Hematopoietic multipotent progenitor cell treated with erythropoietin and hydrocortisone succinate and interleukin-3 and kit ligand, for 6 days (in vitro differentiated cells): ENCODE measurements at places on chromosomes 5 and 9.

DNA sequence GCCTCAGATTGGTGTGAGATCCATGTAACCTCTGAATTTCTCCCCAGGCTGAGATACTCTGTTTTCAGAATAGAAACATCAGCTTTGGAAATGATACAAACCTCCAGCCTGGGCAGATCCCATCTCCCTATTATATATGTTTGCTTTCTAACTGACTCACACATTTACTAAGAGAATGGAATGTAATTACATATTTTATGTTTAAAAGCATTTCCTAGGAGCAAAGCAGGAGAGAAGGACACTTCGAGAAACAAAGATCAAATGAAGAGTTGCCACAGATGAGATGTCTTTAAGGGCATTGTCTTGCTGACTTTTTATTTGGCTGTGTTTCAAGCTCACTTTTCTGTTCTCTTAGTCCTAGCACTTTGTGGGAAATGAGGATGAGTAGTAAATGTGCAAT lies 96.3 kb downstream of the CDH18 start:
- DNase-seq = no peak

- DNase-seq = no peak
Observed at GRCh38 chr5:28543473-28544098, 1505.2 kb upstream of the CDH9 start.

- no peak for DNase-seq
Observed at GRCh38 chr9:71704796-71705195, 63.5 kb downstream of the CEMIP2 start.

- DNase-seq = no peak
Observed at GRCh38 chr9:110668570-110669167, at the start of gene MUSK. TSS of gene MUSK (plus strand) at chr9:110668791. CDS start at chr9:110668905, 114 bp downstream.

- peak; percentile 2 for DNase-seq
Observed at GRCh38 chr5:152593388-152593787, 188.3 kb upstream of the NMUR2 start.

- DNase-seq = no peak
Observed at GRCh38 chr5:39178861-39179260, 40.5 kb downstream of the FYB1 start.

- DNase-seq = no peak
Observed at GRCh38 chr9:104177676-104178075, 83.6 kb downstream of the SMC2 start.

DNA sequence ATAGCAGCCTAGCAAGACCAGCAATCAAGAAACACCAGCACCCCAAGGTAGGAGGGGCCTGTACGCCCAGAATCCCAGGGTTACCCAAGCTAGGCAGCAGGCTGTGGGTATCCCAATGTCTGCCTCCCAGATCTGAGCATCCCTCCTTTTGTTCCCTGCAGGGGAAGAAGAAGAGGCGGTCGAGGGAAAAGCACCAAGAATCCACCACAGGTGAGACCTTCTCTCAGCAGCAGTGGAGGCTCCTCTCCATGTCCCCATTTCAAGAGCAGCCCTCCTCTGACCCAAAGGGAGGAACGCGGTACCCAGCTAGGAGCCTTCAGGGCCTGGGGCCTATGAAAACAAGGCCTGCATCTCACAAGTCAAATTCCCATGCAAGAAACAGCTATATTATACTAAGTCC lies 28.9 kb downstream of the TCF7 start:
- DNase-seq = no peak

GRCh38 chr5:165286692-165287091 lies 1781.3 kb downstream of the MAT2B start:
- no peak for DNase-seq

GRCh38 chr5:92758552-92758951 lies 822.5 kb downstream of the NR2F1-AS1 start:
- DNase-seq = no peak

DNA sequence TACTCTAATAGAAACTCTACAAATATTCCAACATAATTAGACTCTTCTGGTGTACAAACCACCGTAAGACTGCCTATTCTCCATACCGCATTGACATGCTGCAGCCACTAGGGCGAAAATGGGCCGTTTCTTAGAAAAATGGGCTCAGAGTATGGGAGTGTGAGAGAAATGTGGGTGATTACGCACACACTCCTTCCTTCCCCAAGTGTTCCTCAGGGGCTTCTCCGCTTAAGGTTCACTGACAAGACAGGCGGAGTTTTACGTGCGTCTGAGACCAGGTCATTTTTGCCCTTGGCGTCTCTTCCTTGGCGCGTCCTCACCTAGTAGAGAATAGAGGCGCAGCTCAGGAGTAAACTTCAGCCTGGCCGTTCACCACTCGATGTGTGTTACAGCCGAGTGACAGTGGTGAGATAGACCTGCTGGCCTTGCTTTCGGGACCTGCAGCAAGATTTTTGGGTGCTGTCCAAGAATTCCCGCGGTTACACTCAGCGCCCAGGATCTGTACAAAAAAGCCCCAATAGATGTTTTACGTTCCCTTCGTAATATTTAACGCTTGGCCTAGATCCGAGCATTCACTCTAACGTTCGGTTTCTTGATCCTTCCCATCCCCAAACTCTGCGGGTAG lies 1.8 kb upstream of the NTRK2 start:
- DNase-seq = peak; percentile 24

DNA sequence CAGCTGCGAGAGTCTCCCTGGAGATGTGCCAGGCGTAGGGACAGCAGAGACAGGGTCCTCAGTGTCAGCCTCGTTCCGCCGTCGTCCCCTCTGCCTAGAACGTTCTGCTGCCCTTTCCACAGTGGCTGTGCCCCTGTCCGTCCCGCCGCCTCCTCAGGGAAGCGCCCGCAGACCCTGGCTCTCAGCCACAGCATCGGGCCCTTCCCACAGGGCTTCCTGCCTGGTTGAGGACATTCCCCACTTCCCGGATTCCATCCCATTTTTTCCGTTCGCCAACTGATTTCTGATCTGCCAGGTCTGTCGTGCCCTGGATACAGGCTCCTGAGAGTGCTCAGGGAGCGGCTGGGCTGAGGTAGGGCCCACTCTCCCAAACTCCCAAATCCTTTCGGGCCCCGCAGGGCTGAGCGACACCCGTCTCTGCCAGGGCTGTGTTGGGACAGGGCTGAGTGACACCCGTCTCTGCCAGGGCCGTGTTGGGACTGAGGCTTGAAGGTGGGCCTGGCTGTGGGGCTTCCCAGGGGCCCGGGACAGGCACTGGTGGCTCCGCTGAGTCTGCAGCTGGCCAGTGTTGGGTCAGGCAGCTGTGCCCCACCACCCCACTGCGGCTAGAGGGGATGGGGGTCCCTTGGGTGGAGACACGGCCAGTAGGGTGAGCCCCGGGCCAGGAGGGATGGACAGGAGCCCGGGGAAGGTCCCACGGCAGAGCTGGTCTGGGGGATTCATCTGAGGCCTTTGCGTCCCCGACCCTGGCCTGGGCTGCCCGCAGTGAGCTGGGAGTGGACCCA lies 15.9 kb downstream of the DNLZ start:
- no peak for DNase-seq

GRCh38 chr5:121053055-121053985 lies 589.2 kb downstream of the PRR16 start:
- peak; percentile 37 for DNase-seq

DNA sequence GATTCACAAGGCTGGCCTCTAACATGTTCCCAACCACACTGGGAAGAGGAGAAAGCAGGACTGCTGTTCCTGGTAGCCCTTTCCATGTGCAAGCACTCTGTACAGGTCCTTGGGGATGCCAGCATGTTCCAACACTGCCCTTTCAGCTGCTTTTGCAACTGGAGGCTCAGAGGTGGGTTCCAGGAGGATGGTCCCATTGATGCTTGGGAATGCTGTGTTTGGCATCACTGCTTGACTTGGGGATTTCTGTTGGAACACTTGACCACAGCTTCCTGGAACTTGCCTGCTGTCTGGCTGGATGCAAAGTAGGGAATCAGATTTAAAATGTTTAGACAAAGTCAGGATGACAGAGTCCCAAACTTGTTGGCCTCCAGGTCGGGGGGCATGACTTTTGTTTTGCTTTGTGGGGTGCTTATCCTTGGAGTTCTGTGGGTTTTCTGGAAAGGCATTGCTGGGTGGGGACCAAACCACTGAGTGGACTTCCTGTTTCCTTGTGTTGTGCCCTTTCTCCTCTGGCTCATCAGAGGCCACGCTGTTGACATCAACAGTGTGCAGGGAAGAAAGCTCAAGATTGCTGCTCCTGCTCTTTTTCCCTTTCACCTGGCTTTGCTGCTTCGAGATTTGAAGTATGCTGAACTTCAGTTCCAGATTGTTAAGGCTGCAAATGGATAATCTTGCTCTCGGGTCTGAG lies 148.5 kb upstream of the RPS23 start:
- DNase-seq = no peak

DNA sequence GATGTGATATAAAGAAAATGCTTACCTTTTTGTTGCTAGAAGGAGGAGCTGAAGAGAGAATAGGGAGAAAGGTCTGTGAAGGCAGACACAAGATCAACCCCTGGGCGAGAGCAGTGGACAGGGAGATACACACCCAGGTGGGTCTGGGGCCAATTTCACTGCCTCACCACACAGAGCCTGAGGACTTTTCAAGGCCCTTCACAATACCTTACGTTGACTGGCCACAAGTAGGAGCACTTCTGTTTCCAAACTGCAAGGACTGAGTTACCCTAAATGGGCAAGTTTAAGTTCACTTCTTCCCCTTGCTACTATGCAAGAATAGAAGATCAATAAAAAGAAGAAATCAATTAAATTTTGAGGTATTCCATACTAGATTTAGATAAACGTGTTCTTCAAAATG lies 174.5 kb upstream of the SLC12A2 start:
- DNase-seq = peak; percentile 60

- DNase-seq = peak; percentile 50
Observed at GRCh38 chr5:124263680-124264491, 482.6 kb downstream of the ZNF608 start.
